ENCODE measurements at places on chromosomes 3 and 15. TPM values are rescaled to one million over a fixed set of nuclear protein-coding genes. Genes with fewer than 3 reads are reported as not detected.

DNA sequence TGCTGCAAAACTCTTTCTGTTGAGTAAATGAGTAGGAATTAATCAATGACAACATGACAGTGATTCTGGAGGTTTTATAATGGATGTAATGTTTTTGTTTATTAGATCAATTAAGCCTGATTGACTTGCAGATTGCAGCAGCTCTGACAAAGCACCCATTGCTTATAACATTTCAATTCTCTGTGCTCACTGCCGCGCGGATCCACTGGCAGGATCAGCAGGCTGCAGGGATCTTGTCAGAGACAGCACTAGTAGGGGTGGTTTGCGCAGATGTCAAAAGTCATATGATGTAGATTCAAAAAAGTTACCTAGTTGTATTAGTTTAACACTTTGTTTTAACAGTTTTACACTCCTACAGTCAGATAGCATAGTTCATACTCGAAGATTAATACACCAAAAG is 93.4 kb downstream of the MBNL1 start:
- DNase-seq, result no peak
- no peak overlapping the region for H3K27ac ChIP-seq
- no peak overlapping the region for H3K4me3 ChIP-seq

DNA sequence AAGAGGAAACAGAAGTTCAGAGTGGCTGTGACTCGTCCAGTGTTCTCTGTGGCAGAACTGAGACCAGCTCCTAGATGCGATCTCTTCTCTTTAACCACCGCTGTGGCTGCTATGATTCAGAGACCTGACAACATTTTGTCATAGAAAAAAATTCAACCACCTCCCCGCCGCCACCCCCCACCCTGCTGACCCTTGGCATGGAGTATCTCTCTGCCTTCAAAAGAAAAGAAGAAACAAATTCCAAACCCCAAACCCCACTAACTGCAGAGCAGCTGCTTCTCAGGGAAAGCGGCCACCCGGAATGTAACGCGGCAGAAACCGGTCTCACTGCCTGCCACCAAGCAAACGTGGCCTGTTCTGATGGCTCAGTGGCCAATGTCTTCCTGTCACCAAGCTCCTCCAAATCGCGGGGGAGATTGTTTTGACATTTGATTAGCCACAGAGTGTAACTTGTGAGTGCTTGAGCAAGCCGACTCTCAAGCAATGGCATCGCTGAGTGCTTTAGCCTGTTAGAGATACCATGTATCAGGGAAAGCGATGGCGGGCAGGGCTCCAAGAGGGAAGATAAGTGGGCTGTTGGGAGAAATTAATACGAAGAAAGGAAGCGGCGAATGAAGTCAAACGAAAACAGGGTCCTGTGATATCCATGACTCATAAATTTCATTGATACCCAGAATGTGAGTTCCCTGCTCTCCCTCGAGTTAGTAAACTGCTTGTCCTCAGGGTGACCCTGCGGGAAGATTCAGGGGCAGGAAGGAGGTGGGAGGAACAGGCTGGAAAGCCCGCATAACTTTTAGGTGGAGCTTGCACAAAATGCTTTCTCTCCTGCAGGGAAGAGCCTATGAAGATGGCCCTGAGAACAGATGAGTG is 44.8 kb upstream of the TLE3 start:
- no peaks in the 10 kb centered on the region for H3K27me3 ChIP-seq
- no peaks in the 10 kb centered on the region for H3K36me3 ChIP-seq
- H3K27ac ChIP-seq, result no peak overlapping the region
- H3K4me3 ChIP-seq, result no peak overlapping the region

DNA sequence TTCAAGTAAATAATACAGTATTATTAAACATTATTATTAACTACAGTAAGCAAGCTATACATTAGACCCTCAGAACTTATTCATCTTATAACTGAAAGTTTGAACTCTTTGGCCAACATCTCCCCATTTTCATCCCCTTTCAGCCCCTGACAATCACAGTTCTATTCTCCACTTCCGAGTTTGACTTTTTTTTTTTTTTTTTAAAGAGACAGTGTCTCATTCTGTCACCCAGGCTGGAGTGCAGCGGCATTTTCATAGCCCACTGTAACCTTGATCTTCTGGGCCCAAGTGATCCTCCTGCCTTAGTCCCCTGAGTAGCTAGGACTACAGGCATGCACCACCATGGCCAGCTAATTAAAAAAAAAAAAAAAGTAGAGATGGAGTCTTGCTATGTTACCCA is 41.3 kb upstream of the LRIG1 start:
- H3K4me3 ChIP-seq, result no peak overlapping the region

DNA sequence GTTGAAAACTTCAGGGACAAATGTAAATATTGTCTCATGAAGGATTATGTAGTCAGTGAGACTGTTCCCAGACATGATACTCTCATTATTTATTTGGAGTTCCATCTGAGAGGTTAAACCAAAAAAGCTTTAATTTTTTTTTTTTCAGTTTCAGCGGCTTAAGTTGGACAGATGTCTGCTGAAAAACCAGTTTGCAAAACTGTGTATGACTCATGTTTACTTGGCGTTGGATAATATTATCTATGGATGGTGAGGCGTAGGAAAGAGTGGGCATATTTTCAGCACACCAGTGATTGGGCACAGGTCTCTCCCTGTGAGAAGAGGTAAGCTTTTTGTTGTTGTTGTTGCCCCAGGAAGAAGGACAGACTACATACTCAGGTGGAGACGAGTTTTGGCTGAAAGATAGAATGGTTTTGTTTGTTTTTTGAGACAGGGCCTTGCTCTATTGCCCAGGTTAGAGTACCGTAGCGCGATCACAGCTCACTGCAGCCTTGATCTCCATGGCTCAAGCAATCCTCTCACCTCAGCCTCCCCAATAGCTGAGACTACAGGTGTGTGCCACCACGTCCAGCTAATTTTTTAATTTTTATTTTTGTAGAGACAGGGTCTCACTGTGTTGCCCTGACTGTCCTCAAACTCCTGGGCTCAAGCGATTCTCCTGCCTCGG is 16.4 kb upstream of the ANXA2 start:
- no peaks in the 10 kb centered on the region for H3K36me3 ChIP-seq
- no peaks in the 10 kb centered on the region for H3K27me3 ChIP-seq
- DNase-seq, result peak; percentile 81
- peak overlapping the region; percentile 62 for H3K27ac ChIP-seq
- H3K4me3 ChIP-seq, result no peak overlapping the region
- H3K4me1 ChIP-seq, result peaks cover 25% of the 10 kb centered on the region

CPB1 gene
- not detected for total RNA-seq

- no peak overlapping the region for H3K27ac ChIP-seq
- H3K4me3 ChIP-seq, result no peak overlapping the region
- no peaks in the 10 kb centered on the region for H3K36me3 ChIP-seq
- no peaks in the 10 kb centered on the region for H3K27me3 ChIP-seq
- no peak for DNase-seq
- H3K4me1 ChIP-seq, result no peaks in the 10 kb centered on the region
Measured at GRCh38 chr3:7518026-7518425, 657.1 kb downstream of the GRM7 start.

BTBD1 gene
- total RNA-seq, result 83.9 TPM

GOLGA8M gene
- total RNA-seq, result 0.51 TPM
